H4 (cell line): ENCODE measurements at places on chromosomes 6 and 20. TPM values are rescaled to one million over a fixed set of nuclear protein-coding genes. Genes with fewer than 3 reads are reported as not detected.

Gene SOBP
- total RNA-seq = 1.5 and 2.9 TPM in 2 replicates

Gene KCNK5
- total RNA-seq = 0.58 TPM in 2 replicates

Gene COL11A2
- total RNA-seq = 0.10 and 0.39 TPM in 2 replicates

Gene C6orf163
- total RNA-seq = 0.12 TPM in 1 of 2 replicates, not detected in the other

Gene BEND6
- total RNA-seq = 10.5 and 18.9 TPM in 2 replicates

Gene SIRPB2
- total RNA-seq = not detected in 2 replicates

Gene MYBL2
- total RNA-seq = 21.3 and 40.8 TPM in 2 replicates

Gene SSTR4
- not detected in 2 replicates for total RNA-seq

Gene PHACTR3
- 0.29 TPM in 1 of 2 replicates, not detected in the other for total RNA-seq

Gene OARD1
- total RNA-seq = 18.9 and 24.6 TPM in 2 replicates

Gene SNX5
- total RNA-seq = 85.0 and 114 TPM in 2 replicates

Gene ANGPT4
- total RNA-seq = 0.53 and 1.3 TPM in 2 replicates

Gene ZNF831
- total RNA-seq = not detected in 2 replicates

Gene LGSN
- 0.23 TPM in 1 of 2 replicates, not detected in the other for total RNA-seq

Gene GHRH
- total RNA-seq = not detected in 2 replicates

Gene DBNDD2
- 2.7 and 3.8 TPM in 2 replicates for total RNA-seq

Gene SIM1
- 0.02 TPM in 1 of 2 replicates, not detected in the other for total RNA-seq

Gene TINAG
- total RNA-seq = not detected in 2 replicates

Gene AKAP12
- 4.8 and 6.5 TPM in 2 replicates for total RNA-seq

Gene DAAM2
- total RNA-seq = 7.2 and 9.6 TPM in 2 replicates

Gene WFDC10B
- total RNA-seq = not detected in 2 replicates

Gene BPIFB2
- total RNA-seq = not detected in 2 replicates

Gene CLPSL2
- 5.7 TPM in 1 of 2 replicates, not detected in the other for total RNA-seq

Gene TAAR1
- not detected in 2 replicates for total RNA-seq

Gene SOX4
- total RNA-seq = 29.5 and 30.4 TPM in 2 replicates

Gene ERVFRD-1
- total RNA-seq = not detected in 2 replicates

Gene PRRT1
- 0.10 TPM in 1 of 2 replicates, not detected in the other for total RNA-seq

Gene BPIFA1
- not detected in 2 replicates for total RNA-seq

Gene OPN5
- 0.17 TPM in 1 of 2 replicates, not detected in the other for total RNA-seq

Gene RFX6
- total RNA-seq = not detected in 2 replicates

Gene TRIM31
- 0.12 TPM in 1 of 2 replicates, not detected in the other for total RNA-seq

Gene HDGFL1
- total RNA-seq = not detected in 2 replicates

Gene FGD2
- total RNA-seq = not detected in 2 replicates

Gene ZSWIM3
- 3.5 and 4.6 TPM in 2 replicates for total RNA-seq

Gene COL9A1
- not detected in 2 replicates for total RNA-seq

Gene TNFRSF6B
- total RNA-seq = 0.10 and 0.39 TPM in 2 replicates

Gene VIP
- not detected in 2 replicates for total RNA-seq
